Cerebellar nuclear complex (tissue), 1 donor: ENCODE measurements at places on chromosomes 1 and 21.

DNA sequence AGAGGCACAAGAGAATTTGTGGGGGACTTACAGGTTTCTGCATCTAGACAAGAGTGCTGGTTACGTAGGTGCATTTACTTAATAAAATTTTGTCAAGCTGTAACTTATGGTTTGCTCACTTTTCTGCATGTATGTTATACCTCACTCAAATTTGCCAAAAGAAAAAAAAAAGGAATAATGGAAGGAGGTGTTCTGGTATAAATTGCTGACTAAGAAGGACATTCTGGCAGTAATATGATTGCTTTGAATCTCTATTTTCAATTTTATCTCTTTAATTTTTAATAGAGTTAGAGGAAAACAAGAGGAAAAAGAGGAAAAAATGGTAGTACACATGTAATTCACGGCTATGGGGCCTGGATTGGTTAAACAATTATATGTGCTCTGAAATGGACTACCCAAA is 119.5 kb downstream of the DUSP10 start:
- no peak for DNase-seq

- no peak for DNase-seq
Measured at GRCh38 chr1:42730988-42731387, 9.0 kb downstream of the CLDN19 start.

DNA sequence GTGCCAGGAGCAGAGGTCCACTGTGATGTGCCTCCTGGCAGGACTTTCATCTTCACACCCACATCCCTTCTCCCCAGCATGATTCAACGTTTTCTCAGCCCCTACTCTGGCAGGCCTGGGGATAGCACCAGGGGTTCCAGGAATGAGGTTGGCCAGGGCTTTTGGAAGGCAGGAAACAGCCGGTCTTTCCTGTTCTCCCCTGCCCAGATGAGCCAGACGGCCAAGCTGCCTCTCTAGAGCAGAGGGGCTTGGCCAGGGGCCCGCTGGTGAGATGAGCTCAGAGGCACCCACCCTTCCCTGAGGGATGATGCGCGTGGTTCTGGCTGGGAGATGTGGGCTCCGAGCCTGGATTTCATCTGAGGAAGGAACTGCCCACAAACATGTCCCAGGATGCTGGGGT is 4.3 kb upstream of the MFAP2 start:
- no peak for DNase-seq

DNA sequence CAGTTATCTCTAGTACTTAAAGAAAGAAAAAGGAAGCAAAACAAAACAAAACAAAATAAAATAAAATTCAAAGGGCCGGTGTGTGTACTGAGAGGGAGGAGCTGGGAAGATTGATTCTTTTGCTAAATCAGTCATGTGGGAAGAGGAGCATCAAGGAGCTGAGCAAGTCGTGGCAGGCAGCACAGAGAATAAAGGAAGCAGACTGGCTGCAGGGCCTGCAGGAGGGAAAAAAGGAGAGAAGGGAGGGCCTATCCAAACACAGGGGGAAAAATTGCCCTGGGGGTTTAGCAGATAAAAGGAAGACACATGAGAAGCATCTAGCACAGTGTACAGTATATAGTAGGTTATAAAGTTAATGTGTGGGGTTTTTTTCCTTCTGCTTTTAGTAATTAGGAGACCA is 27.6 kb downstream of the AGO4 start:
- no peak for DNase-seq

GRCh38 chr1:210239349-210240111 is 6.9 kb downstream of the SERTAD4 start:
- no peak for DNase-seq
